ENCODE measurements at places on chromosomes 5 and 9.

- DNase-seq = no peak
Observed at GRCh38 chr5:127944125-127944524, 139.4 kb upstream of the SLC12A2 start.

DNA sequence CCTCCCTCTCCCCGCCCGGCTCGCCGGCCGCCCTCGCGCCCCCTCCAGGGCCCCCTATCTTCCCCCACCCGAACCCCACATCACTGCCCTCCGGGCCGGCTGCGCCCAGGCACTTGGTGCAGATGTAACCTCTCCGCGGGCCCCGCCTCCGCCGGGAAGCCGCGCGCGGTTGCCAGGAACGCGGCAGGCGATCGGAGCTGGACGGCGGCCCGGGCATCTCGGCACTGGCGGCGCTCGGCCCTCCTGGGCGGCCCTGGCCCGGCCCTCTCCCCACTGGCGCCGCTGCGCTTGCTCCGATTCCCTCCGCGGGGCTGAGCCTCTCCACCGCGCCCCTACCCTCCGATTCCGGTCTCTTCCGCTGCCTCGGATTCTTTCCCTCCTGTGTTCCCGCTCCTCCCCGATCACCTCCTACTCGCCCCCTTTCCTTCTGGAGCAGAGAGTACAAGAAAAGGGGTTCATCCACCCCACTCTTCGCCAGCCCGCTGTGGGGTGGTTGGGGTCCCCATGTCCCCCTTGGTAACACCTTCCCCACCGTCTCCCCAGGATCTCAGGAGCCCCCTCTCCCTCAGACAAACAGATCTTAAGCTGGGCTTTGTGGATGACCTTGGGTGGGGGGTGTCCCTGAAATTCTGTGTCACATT, 70.6 kb downstream of the C9orf50 start:
- DNase-seq = no peak

DNA sequence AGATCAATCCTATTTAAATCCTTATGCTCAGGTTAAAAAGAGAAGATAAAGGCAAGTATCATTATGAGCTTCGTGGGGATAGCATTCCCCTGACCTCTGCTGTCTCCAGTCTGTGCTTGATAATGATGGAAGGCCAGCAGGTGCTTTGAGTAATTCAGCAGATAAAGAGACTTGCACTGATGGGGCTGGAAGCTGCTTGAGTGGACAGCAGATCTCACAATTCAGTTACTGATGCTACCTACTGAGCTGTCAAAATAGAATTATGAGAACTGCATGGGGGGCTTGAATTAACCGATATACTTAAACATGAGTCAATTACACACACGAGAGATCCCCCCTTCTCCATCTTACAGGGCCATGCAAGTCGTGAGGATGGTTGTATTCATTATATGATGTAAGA, 107.7 kb upstream of the GPR151 start:
- no peak for DNase-seq

DNA sequence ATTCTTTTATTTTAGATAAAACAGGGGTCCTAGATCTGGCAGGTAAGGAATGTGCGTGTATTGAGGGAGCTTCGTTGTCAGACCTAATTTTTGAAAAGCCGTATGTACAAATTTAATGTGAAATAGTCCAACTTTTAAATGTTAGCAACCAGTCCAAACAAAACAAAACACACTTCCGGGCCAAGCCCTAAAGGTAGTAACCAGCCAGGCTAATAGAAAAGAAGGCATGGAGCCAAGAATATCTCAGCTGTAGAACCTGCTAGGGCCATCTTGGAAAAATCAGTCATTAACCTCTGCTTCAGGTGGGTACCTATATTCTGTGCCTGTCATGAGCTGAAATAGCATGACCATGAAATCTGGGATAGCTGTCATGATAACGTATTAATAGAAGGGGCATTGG, 71.0 kb downstream of the SMARCA2 start:
- no peak for DNase-seq

GRCh38 chr5:66742083-66742895, 146.1 kb downstream of the MAST4 start:
- DNase-seq = no peak

DNA sequence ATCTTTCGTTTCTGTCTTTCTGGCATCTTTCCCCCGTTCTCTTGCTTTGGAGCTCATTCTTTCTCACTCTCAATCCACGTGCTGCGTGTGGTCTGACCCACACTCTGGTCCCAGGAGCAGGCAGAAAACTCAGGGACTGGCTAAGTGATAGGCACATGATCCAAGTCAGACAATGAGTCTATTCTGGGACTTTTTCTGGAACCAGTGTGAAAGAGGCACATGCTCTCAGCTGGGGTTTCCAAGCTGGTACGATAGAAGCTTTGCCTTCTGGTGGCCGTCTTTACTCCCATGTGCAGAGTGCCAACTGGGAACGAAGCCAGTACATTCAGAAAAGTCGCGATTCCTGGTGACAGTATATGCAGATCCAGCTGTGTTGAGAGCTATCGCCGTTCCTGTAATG, 94.4 kb downstream of the PDZD2 start:
- no peak for DNase-seq

DNA sequence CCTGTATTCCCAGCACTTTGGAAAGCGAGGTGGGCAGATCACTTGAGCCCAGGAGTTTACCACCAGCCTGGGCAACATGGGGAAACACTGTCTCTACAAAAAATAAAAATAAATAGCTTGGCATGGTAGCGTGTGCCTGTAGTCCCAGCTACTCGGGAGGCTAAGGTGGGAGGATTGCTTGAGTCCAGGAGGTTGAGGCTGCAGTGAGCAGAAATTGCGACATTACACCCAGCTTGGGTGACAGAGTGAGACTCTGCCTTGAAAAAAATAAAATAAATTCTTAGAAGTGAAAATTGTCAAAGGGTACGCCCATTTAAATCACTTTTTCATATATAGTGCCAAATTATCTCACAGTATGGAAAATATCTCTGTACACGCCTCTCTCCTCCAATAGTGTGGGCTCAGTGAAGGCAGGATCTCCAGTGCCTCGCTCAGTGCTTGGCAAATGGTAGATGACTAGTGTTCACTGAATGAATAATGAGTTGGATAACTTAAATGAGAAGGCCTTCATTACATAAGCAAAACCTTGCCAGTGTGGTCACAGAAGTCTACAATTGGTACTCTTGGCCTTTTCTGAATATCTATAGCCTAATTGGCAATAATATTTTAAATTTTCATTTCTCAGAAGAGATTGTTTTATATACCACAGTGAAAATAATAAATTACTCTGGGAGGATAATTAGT, 9.4 kb upstream of the CCL28 start:
- no peak for DNase-seq

DNA sequence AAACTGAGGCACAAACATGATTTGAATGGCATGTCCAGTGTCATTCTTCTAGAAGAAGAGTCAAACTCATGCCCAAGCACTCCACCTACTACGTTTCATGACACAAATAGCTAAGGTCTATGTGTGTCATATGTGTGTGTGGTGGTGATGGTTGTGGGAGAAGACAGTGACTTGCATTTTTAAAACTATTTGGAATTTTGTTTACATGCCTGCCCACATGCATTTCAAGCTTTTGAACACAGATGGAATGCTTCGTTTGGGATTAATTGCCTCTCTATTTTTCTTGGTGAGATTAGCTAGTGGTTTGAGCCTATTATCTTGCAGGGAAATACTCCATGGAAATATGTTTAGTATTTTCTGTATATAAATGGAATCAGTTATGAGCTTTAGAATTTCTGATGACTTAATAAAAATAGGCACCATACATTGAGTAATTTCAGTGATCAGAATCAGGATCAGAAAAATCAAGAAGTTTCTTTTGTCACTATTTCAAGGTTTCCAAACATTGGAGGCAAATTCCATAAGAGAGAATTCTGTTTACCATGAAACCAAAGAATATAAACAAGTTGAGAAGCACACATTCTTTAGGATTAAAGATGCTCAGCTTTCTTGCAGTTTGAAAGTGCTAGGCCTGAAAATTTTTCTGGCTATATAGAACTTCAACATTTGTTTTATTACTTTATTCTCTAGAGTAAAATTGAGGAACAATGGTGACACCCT, 260.3 kb upstream of the SEMA6A start:
- DNase-seq = no peak

- no peak for DNase-seq
Observed at GRCh38 chr5:60340326-60340725, 359.6 kb downstream of the DEPDC1B start.

- DNase-seq = no peak
Observed at GRCh38 chr5:145511351-145511750, 323.8 kb downstream of the PRELID2 start.

GRCh38 chr9:124675261-124676158, 95.6 kb downstream of the NR6A1 start:
- no peak for DNase-seq

- DNase-seq = no peak
Observed at GRCh38 chr5:113183694-113184093, 207.1 kb downstream of the DCP2 start.

- no peak for DNase-seq
Observed at GRCh38 chr9:107782381-107782780, 292.8 kb upstream of the KLF4 start.
